ENCODE measurements at places on chromosomes 5 and 9. TPM values are rescaled to one million over a fixed set of nuclear protein-coding genes. Genes with fewer than 3 reads are reported as not detected.

The SPATA31A3 gene
- not detected for total RNA-seq

The SMAD5 gene
- 130 TPM for total RNA-seq

GRCh38 chr5:174424219-174425053 is 299.9 kb upstream of the MSX2 start:
- H3K27me3 ChIP-seq, result no peaks in the 10 kb centered on the region
- peak overlapping the region; percentile 70 for H3K27ac ChIP-seq
- H3K36me3 ChIP-seq, result no peaks in the 10 kb centered on the region
- H3K4me1 ChIP-seq, result peaks cover 43% of the 10 kb centered on the region
- H3K4me3 ChIP-seq, result no peak overlapping the region

The TAF11L10 gene
- total RNA-seq, result not detected

GRCh38 chr9:116247791-116248374 is 94.3 kb downstream of the PAPPA start:
- no peaks in the 10 kb centered on the region for H3K4me1 ChIP-seq
- H3K27me3 ChIP-seq, result no peaks in the 10 kb centered on the region
- no peak overlapping the region for H3K27ac ChIP-seq
- no peak for DNase-seq

The FBN2 gene
- 2,094 TPM for total RNA-seq

DNA sequence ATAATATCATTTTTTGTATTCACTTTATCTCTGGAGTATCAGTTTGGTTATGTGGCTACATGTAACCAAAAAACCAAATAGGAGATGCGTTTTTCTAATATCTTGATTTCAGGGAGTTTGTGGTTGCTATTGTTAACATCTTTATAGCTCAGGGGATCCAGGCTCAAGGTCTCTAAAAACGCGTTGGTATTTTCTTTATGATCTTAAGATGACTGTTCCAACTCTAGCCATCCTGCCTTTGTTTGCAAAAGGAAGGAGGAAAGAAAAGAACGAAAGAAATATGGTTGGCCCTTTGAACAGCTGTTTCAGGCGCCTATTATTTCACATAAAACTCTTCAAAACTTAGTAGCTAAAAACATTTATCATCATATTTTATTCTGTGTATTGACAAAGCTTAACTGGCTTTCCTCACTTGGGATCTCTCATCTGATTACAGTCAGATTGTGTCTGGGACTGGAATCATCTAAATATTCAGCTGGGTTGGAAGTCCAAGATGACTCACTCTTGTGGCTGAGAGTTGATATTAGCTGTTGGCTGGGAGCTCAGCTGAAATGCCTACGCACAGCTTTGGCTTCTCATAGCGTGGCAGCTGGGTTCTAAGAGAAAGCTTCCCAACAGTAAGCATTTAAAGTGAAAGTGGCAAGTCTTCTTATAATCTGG is 60.1 kb downstream of the FAM174A start:
- no peaks in the 10 kb centered on the region for H3K4me1 ChIP-seq
- H3K27ac ChIP-seq, result no peak overlapping the region
- peak; percentile 93 for DNase-seq
- no peaks in the 10 kb centered on the region for H3K36me3 ChIP-seq
- H3K27me3 ChIP-seq, result no peaks in the 10 kb centered on the region
